AG04449 (cell line): ENCODE measurements at places on chromosomes 12 and 14.

GRCh38 chr12:76586764-76587395 is 27.3 kb upstream of the OSBPL8 start:
- DNase-seq: peak; percentile 16

DNA sequence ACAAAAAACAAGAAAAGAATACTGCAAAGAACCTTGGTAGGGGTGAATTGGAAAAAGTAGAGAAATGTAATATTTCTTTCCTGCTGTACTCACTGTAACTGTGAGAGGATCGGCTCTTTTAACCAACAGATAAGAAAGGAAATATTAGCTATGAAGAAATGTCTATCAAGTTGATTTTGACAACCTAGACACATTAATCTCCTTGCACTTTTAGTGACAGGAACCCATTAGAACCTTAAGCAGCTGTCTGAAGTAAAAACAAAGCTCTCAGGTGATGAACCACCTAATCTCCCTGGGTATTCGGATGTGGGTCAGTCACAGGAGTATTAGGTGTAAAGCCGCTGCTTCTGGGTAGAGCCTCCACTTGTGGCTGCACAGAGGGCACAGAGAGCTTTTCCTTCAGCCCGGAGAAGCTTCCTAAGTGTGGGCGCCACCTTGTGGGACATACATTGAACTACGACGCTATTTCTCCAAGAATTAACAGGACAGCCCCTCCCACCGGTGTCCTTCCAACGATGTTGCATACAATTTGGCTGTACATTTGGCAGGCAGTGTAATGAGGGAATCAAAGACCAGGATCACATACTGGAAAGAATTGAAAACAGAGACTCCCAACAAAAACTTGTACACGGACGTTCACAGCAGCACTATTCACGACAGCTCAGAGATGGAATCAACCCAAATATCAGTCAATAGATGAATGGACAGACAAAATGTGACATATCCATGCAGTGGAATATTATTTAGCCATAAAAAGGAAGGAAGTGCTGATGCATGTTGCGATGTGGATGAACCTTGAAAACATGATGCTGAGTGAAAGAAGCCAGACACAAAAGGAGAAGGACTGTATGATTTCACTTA is 28.9 kb upstream of the MAPKAPK5 start:
- DNase-seq: peak; percentile 40

DNA sequence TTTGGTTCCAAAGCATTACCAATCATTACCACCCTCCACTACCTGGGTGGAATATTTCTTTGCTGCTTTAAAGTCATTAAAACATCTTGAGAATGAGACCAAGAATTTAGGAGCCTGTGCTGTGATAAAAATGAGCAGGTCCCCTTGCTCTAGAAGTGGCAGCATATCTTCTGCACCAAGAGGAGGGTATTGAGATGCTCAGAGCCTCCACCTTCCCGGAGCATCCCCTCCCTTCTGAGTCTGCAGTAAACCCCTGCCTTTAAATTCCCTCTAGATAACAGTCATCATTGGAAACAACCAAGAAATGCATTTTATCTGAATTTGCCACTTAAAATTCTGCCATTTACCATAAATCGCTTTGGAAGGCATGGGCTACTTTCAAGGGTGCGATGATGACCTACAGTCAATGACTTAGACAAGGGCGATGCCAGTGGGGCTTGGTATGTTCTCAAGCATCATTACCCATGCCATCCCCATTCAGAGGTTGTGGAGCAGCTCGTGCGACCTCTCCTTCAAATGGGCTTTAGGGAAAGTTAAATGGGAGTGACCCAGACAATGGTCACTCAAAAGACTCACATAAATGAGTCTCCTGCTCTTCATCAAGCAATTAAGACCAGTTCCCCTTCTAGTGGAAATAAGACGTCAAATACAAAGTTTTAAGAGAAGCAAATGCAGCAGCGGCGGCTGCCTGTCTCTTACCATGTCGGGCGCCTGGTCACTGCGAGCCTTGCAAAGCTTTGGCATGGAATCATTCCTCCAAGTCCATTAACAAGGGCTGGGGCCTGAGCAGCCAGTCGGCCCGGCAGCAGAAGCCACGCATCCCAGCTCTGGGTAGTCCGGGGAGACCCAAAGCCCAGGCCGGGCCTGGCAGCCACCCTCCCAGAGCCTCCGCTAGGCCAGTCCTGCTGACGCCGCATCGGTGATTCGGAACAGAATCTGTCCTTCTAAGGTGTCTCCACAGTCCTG is 334.5 kb downstream of the TMEM121 start:
- DNase-seq: no peak

- DNase-seq: no peak
Measured at GRCh38 chr12:96720363-96720705, 186.7 kb upstream of the NEDD1 start.

GRCh38 chr12:104460973-104461698 is 4.4 kb downstream of the CHST11 start:
- DNase-seq: no peak

- DNase-seq: no peak
Measured at GRCh38 chr12:31311634-31312258, 14.2 kb downstream of the SINHCAF start.

GRCh38 chr14:86902176-86902950 is 1090.6 kb downstream of the GALC start:
- DNase-seq: no peak

GRCh38 chr12:3679831-3680230 is 73.1 kb downstream of the CRACR2A start:
- DNase-seq: no peak

DNA sequence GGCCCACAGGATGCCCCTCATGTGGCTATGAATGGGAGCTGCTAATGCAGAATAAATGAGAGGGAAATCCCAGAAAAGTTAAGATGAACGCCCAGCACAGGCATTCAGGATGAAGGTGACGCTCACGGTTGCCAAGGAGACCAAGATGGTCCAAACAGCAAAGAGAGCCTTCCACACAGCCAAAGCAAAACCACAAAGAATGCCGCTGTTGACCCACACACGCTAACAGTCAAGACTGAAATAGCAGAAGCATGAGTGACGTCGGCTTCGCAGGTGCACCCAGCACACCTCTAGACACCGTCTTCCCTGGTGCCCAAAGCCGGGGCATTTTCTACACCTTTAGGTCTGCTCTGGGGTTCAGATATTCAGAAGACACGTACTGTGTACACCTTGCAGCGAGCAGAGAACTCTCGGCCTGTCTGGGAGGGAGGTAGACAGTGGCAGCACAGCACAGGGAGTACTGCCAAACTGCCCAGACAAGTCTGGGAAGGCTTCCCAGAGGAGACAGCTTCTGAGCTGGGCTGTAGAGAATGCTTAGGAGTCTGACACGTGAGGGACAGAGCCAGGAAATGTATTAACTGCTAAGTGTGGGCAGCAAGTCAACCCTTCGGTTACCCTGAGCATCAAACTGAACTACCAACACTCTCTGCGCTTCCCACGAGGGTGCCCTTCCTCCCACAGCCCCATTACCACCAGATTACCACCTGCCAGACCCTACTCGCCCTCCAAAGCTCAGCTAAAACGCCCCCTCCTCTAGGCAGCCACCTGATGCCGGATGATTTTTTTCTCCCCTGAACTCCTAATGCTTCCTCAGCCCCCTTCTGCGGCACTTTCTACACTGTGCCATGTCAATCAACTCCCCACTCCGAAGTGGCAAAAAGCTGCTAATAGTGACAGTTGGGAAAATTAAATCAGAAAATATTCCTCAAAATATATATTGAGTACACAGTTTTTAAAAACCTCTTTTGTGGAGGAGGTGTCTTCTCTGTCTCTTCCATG is 50.1 kb downstream of the CCDC88C start:
- DNase-seq: no peak

DNA sequence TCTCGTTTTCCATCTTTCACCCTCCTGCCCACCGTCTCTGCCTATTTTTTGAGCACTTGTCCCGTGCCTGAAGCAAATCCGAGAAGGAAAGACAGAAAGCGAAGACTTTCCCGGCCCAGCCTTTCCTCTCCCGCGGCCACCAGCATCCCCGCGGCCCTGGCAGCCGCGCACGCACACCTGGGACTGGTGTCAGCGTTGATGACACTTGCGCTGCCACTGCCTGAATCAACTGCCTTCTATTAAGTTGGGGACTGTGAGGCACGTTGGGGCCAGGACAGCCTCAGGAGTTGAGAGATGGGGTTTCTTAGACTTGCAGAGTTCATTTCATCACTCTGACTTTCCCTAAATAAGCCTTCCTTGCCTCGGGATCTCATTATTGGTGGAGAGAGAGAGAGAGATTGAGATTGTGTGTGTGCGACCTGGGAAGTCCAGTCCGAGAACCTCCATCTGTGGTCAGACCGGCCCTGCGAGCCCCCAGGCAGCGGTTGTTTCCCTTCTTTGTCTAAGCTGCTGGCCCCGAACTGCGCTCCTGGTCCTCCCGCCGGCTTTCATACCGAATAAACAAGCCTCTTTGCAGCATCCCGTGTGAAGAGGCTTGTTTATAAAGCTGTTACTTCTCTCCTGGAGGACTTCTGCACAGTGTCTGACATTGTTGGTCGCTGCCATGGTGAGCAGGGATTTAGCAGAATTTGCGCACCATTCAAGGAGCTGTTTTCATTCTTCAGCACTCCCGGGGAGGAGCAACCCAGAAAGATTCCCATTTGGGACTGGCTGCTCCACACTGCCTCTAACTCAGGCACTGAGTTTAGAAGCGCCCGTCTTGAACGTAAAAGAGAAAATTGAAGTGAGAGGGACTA is 1.5 kb downstream of the PDZRN4 start:
- DNase-seq: no peak

- DNase-seq: no peak
Measured at GRCh38 chr12:50894241-50894640, 51.5 kb downstream of the TMPRSS12 start.

GRCh38 chr12:3938042-3938544 is 64.9 kb upstream of the PARP11 start:
- no peak for DNase-seq

- no peak for DNase-seq
Measured at GRCh38 chr12:114820796-114821195, 136.8 kb upstream of the TBX3 start.

- DNase-seq: peak; percentile 68
Measured at GRCh38 chr12:6423267-6424007, 21.3 kb upstream of the CD27 start.

- no peak for DNase-seq
Measured at GRCh38 chr14:52748647-52749292, 18.8 kb downstream of the STYX start.

DNA sequence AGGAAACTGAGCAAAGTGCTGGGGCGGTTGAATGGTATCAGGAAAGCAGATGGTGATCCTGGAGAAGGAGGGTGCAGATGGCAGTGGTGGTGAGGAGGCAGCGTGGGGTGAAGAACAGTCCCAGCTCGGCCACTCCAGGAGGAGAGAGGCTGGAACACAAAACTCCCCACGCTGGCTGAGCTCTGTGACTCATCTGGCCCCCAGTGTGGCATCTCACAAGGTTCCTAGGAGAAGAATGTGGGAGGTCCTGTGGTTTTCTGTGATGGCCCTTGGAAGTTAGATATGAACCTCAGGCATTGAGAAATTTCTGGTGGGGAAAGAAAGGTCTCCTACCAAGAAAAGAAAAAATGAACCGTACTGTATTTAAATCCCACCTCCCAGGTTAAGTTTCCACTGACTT is 8.0 kb upstream of the NRXN3 start:
- DNase-seq: no peak

- no peak for DNase-seq
Measured at GRCh38 chr14:100982353-100982752, 78.8 kb upstream of the RTL1 start.

DNA sequence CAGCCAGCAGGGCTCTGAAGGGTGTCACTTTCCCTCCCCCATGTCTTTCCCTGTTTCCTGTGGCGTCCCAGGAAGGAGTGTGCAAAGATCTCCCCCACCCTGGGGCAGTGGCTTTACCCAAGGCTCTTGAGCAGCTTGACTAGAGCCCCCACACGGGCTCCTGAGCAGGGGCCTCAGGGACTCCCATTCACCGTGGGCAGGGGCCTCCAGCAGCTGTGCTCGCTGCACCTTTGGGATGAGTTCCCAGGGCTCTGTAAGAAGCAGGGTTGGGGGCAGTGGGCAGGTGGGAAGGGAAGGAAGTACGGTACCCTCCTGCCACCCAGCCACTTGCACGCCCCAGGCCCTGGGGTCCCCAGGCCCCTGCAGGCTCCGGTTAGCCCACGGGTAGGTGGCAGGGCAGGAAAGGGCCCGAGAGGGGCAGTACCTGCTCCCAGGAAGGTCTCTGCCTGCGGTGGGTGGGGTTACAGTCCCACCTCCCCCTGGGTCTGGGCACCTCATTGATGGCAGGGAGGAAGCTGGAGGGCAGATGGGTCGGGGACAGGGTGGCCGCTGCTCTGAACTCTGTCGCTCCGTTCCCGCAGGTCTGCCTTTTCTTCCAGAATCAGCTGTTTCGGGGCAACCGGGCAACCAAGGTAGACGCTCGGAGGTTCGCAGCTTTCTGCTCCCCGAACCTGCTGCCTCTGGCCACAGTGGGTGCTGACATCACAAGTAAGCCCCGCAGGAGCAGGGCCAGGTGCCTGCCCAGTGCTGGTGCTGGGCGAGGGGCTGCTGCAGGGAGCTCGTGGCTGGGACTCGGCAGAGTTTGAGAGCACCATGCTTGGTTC is 13.0 kb downstream of the ASPG start:
- DNase-seq: no peak

GRCh38 chr14:72479461-72479931 is 414.4 kb downstream of the DPF3 start:
- no peak for DNase-seq

- no peak for DNase-seq
Measured at GRCh38 chr14:57609192-57610075, 115.8 kb upstream of the CCDC198 start.

GRCh38 chr12:103933237-103933636 is 3.0 kb downstream of the HSP90B1 start:
- DNase-seq: no peak

- no peak for DNase-seq
Measured at GRCh38 chr12:16449459-16449858, 102.0 kb downstream of the MGST1 start.

DNA sequence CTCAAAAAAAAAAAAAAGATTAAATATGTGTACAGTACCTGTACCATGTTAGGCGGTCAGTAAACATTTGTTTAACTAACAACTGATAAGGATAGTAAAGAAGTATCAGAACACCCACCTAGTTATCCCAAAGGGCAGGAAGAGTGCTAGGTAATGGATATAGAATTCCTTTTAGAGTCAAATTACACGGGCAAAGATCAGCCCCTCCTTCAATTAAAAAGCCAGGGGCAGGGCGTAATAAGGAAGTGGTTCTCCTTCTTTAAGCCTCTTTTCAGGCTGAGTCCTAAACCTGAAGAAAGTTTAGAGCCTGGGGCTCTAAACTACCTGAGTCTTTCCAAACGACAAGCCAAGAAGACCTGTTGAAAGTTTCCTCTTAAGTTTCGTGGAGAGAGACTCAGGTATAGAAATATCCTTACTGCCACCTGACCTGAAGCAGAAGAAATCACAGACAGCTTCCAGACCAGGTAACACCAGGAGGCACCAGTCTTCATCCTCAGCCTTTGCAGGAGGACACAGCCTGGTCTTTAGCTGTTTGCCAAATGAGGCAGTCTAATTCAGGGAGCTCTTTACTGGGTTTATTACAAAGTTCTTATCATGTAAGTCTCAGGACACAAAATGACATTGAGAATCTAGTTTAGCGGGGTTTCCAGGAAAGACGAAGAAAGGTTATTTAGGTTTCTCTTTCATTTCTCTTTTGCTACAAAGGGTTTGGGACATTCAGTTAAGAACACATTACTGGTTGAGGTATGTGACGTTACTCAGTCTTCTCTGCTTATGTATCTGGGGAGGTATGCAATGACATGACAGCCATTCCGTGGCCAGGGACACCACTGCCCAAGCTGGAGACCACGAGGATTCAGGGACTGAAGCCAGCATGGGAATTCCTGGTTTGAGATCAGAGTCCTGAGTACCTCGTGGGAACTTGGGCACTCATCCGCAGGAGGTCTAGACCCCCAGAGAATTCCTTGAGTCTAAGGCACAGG is at the start of gene BCL2L14:
Gene BCL2L14 (plus strand): TSS at position 266 of the 983 bp plus-strand sequence. CDS start 8,367 bp downstream, outside the sequence.
- no peak for DNase-seq
